Placental epithelial cell (primary cell): ENCODE measurements at places on chromosomes 3 and 15. TPM values are rescaled to one million over a fixed set of nuclear protein-coding genes. Genes with fewer than 3 reads are reported as not detected.

Gene RTP1
- total RNA-seq, result not detected in 2 replicates

Gene CCNB2
- total RNA-seq, result 11.4 and 26.9 TPM in 2 replicates

Gene SLC28A1
- not detected in 2 replicates for total RNA-seq

Gene LMAN1L
- total RNA-seq, result 0.11 TPM in 1 of 2 replicates, not detected in the other

Gene KBTBD8
- total RNA-seq, result 1.2 and 2.4 TPM in 2 replicates
